Muscle of leg (tissue), 16 donors: ENCODE measurements at places on chromosomes 7 and 10. TPM values are rescaled to one million over a fixed set of nuclear protein-coding genes. Genes with fewer than 3 reads are reported as not detected.

- no peak overlapping the region for H3K4me3 ChIP-seq
- H3K27ac ChIP-seq = no peak overlapping the region
- no peak for DNase-seq
- no peaks in the 10 kb centered on the region for H3K4me1 ChIP-seq
- H3K27me3 ChIP-seq = no peaks in the 10 kb centered on the region
Observed at GRCh38 chr10:120217736-120218135, 239.3 kb upstream of the PLPP4 start.

DNA sequence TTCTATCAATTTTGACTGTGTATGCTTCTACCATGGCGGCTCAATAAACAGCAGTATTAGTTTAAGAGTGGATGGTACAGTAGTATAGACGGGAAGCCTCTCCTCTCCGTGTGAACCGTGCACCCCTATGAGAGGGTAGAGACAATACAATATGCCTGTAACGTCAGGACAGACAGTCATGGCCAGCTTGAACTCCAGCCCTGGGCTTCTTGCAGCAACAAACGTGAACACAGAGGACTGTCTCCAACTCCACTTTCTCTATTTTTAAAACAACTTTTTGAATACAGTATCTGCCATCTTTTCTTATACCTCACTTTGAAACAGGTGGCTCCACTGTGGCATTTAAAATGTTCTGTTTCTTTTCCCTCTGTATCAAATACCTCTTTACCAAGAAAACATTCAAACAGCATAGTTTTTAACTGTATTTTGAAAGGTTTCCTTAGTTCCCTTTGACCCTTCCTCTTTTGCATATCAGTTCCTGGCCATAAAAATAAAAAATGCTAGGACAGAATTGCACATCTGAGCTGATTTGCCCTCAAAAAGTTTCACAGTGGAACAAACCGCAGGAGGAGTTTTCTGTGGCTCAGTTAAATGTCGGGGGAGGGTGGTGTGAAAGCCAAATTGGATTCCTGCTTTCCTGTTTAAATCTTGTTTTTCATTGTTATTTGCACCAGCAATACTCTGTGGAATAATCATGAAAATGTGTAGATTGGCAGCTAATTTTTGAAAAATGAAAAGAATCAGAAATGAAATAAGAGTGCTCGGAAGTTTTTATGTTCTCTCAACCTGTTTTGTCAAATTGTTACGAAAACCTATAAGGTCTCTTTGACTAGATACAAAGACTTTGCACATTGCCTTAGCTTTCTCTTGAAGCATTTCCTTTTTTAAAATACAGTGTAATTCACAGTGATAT is 8.0 kb downstream of the IKZF1 start:
- no peak overlapping the region for H3K27ac ChIP-seq
- DNase-seq = no peak
- H3K4me3 ChIP-seq = no peak overlapping the region
- H3K27me3 ChIP-seq = peaks cover 20% of the 10 kb centered on the region
- H3K4me1 ChIP-seq = no peaks in the 10 kb centered on the region
- no peaks in the 10 kb centered on the region for H3K36me3 ChIP-seq

DNA sequence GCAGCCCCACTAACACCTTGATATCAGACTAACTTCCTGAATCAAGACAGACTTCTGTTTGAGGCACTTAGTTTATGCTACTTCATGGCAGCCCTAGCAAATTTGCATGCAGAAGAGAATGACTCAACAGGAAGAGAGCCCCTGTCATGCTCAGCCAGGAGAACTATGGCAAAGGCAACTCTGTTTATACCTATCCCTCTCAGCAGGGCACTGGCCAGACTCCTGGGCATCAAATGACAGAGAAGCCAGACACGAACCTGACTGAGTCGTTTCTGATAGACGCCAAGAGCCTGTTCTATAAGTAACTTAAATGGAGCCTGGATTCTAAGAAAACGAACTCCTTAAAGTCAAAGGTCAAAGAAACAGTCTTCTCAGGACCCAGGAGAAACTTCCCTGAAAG is 50.9 kb upstream of the UNC5B start:
- H3K4me3 ChIP-seq = no peak overlapping the region
- no peak overlapping the region for H3K27ac ChIP-seq
- no peaks in the 10 kb centered on the region for H3K27me3 ChIP-seq
- H3K4me1 ChIP-seq = no peaks in the 10 kb centered on the region
- H3K36me3 ChIP-seq = no peaks in the 10 kb centered on the region

DNA sequence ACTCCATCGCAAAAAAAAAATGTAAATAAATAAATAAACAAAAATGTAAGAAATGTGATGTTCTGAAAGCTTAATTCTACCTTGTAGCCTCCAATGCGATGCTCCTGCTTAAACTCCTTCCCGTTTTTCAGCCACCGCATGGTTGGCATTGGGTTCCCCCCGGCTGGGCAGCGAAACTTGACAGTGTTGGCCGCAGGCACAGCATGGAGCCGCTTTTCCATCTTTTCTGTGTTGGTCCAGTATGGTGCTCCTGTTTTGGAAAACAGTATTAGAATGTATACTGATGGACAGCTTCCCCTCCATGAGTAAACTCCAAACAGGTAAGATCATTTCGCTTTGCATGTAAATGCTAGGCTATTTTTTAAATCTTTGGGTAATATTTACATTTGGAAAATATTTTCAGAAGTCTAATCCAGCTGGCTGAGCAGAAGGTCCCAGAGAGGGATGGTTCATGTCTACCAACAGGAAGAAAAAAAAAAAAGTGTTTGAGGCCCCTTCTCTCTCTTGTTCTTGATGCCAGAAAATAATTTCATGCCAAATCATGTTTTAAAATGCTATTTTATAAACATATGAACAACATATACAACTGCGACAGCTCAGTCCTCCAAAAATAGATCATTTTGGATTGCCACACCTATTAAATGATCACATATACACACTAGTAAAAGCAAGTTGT is 46.9 kb downstream of the FGFR2 start:
- H3K27me3 ChIP-seq = peaks cover 4% of the 10 kb centered on the region
- H3K27ac ChIP-seq = no peak overlapping the region
- H3K36me3 ChIP-seq = no peaks in the 10 kb centered on the region
- no peak for DNase-seq
- H3K4me1 ChIP-seq = no peaks in the 10 kb centered on the region

- H3K27ac ChIP-seq = no peak overlapping the region
- H3K36me3 ChIP-seq = no peaks in the 10 kb centered on the region
- H3K4me3 ChIP-seq = no peak overlapping the region
- no peaks in the 10 kb centered on the region for H3K4me1 ChIP-seq
Observed at GRCh38 chr7:29430279-29430949, 133.2 kb upstream of the PRR15 start.

- DNase-seq = peak; percentile 42
- H3K27me3 ChIP-seq = peaks cover 2% of the 10 kb centered on the region
- no peak overlapping the region for H3K27ac ChIP-seq
- no peak overlapping the region for H3K4me3 ChIP-seq
- no peaks in the 10 kb centered on the region for H3K36me3 ChIP-seq
Observed at GRCh38 chr10:96496281-96496925, 17.3 kb downstream of the TLL2 start.

DNA sequence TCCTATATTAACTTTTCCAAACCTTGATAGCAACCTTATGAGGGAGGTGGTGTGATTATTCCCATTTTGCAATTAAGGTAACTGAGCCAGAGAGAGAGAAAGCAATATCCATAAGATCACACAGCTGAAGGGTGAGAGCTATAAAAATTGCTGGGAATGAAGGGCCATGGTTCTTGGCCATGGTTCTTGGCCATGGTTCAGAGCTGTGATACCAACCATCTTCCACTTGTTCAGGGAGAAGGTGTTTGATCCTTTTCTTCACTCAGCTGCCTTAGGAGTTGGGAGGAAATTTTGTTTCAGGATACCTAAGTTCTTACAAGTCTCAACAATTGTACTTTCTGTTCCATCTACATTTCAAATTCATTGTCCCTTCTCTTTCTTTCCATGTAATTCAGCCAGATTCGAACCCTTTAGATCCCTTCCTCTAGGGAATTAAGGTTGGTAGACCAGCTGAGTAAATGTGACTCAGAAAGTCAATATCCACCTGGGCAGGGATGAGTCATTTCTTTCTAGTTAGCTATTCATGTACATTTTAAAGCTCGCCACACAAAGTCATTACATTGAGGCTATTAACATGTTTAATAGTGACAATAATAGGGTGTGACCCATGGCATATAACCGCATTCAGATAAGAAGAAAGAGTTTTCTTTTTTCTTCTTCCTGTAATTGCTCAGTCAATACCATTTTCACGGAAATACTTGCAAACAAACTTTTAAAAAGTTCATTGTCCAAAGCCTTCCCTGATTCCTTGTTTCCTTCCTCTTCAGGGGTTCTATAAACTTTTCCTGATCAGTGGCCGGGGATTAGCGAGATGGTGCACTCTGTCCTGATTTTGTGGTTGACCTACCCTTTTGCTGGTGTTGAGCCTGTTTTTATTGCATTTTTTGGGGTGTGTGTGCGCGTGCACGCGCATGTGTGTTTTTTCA is 143.4 kb downstream of the TCF7L2 start:
- peaks cover 33% of the 10 kb centered on the region for H3K36me3 ChIP-seq
- H3K4me1 ChIP-seq = peaks cover 17% of the 10 kb centered on the region
- H3K4me3 ChIP-seq = no peak overlapping the region
- no peaks in the 10 kb centered on the region for H3K27me3 ChIP-seq
- DNase-seq = no peak

DNA sequence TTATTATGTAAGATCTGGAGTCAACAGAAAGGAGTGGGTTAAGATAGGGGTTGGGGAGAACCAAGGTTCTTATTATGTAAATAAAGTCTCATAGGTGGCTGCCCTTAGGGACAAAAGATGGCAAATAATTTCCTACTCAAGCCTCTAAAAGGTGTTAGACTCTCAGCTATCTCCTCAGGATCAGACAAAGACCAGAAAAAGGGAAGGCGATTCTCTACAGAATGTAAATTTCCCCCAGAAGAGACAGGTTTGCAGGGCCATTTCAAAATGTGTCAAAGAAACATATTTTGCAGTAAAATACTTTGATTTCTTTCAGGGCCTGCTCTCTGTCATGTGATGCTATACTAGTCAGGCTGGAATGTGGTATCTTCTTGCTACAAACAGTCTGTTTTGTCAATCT is 80.3 kb downstream of the MICU1 start:
- no peak overlapping the region for H3K4me3 ChIP-seq
- no peak for DNase-seq
- peaks cover 28% of the 10 kb centered on the region for H3K36me3 ChIP-seq
- no peak overlapping the region for H3K27ac ChIP-seq
- no peaks in the 10 kb centered on the region for H3K4me1 ChIP-seq

DNA sequence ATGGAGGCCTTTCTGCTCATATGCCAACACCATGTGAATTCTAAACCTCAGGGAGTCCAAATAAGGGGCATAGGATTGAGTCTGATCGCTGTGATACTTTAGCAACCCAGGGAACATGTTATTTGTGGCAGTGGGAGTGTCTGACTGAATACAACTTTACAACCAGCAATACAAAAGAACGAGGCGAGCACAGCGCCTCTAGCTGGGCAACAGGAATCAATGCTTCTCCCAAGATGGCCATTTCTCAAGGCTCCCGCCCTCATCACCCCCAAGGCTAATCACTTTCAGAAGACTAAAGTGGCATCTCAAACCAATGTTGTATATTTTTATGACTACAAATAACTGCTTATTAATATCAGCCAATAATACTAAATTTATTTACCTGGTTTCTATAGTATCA is 28.1 kb downstream of the YWHAG start:
- peaks cover 16% of the 10 kb centered on the region for H3K4me1 ChIP-seq
- peaks cover 61% of the 10 kb centered on the region for H3K36me3 ChIP-seq
- no peak overlapping the region for H3K27ac ChIP-seq
- DNase-seq = no peak
- H3K27me3 ChIP-seq = no peaks in the 10 kb centered on the region

GRCh38 chr7:18573410-18574234 is 78.1 kb downstream of the HDAC9 start:
- DNase-seq = no peak
- H3K27ac ChIP-seq = no peak overlapping the region
- H3K36me3 ChIP-seq = no peaks in the 10 kb centered on the region

GRCh38 chr7:134811765-134812164 is 32.3 kb downstream of the CALD1 start:
- H3K36me3 ChIP-seq = no peaks in the 10 kb centered on the region
- H3K4me1 ChIP-seq = peaks cover 3% of the 10 kb centered on the region
- H3K27ac ChIP-seq = no peak overlapping the region
- DNase-seq = peak; percentile 69
- no peak overlapping the region for H3K4me3 ChIP-seq

- no peak overlapping the region for H3K4me3 ChIP-seq
- H3K36me3 ChIP-seq = no peaks in the 10 kb centered on the region
- no peaks in the 10 kb centered on the region for H3K4me1 ChIP-seq
- no peak overlapping the region for H3K27ac ChIP-seq
- H3K27me3 ChIP-seq = no peaks in the 10 kb centered on the region
- DNase-seq = no peak
Observed at GRCh38 chr10:22370320-22370719, 25.0 kb downstream of the SPAG6 start.

GRCh38 chr7:158111906-158112570 is 475.6 kb downstream of the PTPRN2 start:
- no peak overlapping the region for H3K4me3 ChIP-seq
- H3K36me3 ChIP-seq = no peaks in the 10 kb centered on the region
- no peak overlapping the region for H3K27ac ChIP-seq
- no peaks in the 10 kb centered on the region for H3K4me1 ChIP-seq

GRCh38 chr7:55587687-55588378 is 15.5 kb upstream of the VOPP1 start:
- H3K27ac ChIP-seq = no peak overlapping the region
- no peak overlapping the region for H3K4me3 ChIP-seq
- DNase-seq = no peak
- no peaks in the 10 kb centered on the region for H3K36me3 ChIP-seq

- no peaks in the 10 kb centered on the region for H3K36me3 ChIP-seq
- no peak overlapping the region for H3K27ac ChIP-seq
- no peaks in the 10 kb centered on the region for H3K27me3 ChIP-seq
- DNase-seq = no peak
- no peak overlapping the region for H3K4me3 ChIP-seq
Observed at GRCh38 chr10:14415676-14416307, 85.1 kb upstream of the FRMD4A start.

GRCh38 chr7:140646931-140647647 is 6.5 kb upstream of the DENND2A start:
- peak; percentile 48 for DNase-seq
- H3K4me1 ChIP-seq = peaks cover 4% of the 10 kb centered on the region
- H3K27me3 ChIP-seq = no peaks in the 10 kb centered on the region
- H3K36me3 ChIP-seq = no peaks in the 10 kb centered on the region
- no peak overlapping the region for H3K4me3 ChIP-seq

DNA sequence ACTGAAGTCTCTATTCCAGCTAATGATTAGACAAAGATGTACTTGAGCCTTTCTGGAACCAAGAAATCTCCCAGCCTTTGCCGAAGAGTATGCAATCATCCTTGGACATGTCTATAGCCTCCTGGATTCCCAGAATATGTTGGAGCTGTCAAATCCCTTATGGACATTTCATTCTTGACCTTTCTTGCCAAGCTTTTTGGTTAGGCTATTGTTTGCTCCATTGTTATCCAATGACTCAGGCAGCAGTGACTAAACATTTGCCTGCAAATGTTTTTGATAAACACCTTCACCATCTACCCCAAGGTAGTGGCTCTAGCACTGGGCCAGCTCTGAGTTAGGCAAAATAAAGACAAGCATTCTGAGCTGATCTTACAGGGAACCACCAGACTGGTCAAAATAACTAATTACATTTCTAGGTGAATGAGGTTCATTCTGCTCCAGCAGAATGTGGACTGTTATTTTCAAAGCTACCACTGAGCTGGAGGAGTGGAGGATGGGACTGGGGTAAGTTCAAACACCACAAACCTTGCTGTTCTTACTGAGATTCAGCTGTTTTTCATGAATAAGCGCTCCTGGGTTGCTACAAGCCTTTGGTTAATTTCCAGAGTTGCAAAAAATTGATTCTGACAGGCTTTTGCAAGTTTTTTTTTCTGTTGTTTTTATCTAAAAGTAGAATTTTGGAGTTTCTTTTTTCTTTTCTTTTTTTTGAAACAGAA is 81.0 kb downstream of the TMEM270 start:
- no peaks in the 10 kb centered on the region for H3K27me3 ChIP-seq
- no peaks in the 10 kb centered on the region for H3K36me3 ChIP-seq
- no peak overlapping the region for H3K27ac ChIP-seq

Gene PPP1R17
- not detected for polyA plus RNA-seq

Gene MTURN
- 79.8 TPM for polyA plus RNA-seq
